ENCODE measurements at places on chromosomes 4 and X.

DNA sequence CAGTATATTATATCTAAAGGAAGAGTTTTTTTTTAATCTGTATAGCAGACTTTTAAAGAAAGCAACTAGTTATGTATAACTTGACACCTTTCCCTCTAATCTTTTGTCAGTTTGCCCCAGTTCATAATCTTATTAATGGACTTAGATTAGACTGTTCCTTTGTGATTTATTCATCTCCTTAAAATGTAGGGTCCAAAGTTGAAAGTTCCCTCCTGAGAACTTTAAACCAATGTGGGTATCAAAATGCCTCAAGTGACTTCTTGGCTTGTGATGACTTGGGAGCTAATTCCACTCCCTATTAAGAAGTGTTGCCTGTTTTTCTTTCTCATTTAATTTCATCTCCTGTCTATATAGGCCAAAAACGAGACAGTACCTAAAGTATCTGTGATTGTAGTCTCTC lies 6.3 kb upstream of the SDAD1 start:
- no peak for DNase-seq

- DNase-seq: no peak
Measured at GRCh38 chr4:110073053-110073845, 125.2 kb downstream of the ELOVL6 start.

DNA sequence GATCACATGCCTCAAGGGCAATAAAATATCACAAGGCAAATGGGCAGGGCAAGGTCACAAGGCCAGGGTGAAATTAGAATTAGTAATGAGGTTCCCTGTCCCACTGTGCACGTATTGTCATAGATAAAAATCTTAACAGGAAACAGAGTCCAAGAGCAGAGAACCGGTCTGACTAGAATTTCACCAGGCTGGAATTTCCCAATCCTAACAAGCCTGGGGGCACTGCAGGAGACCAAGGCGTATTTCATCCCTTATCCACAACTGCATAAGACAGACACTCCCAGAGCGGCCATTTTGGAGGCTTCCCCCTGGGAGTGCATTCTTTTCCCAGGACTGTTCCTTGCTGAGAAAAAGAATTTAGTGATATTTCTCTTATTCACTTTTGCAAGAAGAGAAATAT lies 25.9 kb upstream of the PRDM5 start:
- DNase-seq: no peak

GRCh38 chrX:10017872-10018271 lies 50.7 kb downstream of the CLDN34 start:
- DNase-seq: peak; percentile 25

GRCh38 chrX:131918839-131919238 lies 104.3 kb upstream of the STK26 start:
- no peak for DNase-seq

DNA sequence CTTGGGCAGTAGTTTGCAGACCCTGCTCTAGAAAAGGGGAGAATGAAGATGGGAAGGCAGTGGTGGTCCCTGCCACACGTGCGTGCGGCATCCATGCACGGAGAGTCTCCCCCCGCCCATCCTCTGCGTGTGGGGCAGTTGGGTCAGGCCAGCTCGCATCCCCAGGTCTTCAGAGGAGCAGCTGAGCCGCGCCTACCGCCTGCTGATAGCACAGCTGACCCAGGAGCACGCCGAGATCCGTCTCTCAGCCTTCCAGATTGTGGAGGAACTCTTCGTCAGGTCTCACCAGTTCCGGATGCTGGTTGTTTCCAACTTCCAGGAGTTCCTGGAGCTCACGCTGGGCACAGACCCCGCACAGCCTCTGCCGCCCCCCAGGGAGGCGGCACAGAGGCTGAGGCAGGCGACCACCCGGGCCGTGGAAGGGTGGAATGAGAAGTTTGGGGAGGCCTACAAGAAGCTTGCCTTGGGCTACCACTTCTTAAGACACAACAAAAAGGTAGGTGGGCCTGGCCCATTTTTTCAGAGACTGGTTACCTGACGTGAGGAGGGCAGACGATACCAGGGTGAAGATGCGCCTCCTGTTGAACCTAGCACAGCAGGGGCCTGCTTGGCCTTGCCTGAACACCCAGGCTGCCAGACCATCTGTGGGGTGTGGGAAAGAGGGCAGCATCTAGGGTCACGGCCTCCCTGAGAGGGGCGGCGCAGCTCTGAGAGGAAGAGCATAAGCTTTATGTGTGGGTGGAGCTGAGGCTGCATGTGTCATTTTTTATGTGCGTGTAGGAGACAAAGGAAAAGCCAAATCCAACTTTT lies 2.6 kb downstream of the UVSSA start:
- DNase-seq: no peak

DNA sequence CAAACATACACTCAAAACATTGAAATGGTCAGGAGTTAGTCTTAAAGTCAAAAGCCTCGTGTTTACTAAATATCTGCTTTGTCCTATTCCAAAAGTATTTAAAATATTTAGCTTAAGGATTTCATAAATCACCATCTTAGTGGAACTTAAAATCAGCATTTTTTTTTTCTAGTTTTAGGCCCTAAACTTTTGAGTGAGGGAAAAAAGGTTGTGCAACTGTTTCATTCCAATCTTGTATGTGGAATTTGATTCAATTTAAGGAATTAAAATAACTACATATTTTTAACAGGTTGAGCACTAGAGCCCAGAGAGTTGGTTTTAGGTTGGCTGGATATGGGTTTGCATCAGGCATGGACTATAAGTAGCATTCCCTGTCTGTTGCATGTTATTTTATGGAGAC lies 35.7 kb upstream of the ANK2 start:
- DNase-seq: no peak

DNA sequence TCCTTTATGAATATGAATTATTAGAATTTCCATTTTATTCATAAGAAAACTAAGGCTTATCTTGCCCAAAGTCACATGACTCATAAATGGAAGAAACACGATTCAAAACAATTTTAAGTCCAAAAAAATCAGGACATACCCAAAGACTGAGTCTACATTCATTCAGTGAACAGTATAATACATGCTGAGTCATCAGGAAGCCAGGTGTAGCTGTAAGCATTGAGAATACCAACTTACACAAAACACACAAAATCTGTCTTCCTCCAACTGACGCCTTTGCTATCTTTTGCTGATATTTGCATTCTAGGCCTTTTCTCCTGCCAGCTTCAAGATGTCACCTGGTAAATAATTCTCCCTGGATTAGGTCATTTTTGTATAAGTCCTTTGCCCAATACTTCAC lies 520.1 kb upstream of the GALNT7 start:
- DNase-seq: no peak

DNA sequence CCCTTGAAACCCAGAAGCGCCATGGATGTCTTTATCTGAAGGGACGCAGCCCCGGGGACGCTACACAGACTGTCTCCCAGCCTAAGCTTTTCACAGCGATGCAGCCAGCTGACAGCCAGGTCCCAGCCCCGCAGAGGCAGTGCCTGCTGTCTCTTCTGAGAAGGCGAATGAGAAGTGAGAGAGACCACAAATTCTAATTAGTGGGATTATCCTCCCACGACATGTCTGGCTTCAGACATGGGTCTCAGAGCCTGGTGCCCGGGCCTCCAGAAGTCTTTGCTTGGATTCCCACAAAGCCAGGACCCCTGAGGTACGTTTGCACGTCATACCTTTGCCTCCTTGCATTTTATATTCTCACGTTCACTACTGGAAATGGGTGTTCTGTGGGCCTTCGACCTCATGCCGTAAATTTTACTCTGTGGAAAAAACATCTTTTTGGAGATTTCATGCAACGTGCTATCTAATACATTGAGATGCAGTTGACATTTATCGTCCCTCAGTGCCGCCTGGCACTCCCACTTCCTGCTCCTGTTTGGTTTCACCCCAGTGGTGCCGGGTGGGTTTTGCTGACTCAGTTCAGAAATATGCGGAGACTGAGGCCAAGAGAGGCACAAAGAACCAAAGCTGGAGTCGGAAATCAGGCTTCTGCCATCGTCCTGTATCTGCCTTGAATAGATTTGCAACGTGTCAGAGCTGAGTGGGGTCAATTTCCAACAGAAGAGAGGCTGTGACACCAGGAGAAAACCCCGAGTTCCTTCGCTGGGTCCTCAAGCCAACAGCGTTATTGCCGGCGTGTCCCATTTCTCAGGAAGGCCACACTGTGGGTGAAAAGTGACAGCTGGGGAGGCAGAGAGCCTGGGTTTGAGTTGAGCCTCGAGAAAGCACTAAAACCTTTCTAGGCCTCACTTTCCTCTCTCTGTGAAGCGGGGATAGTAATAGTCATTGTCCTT lies 114.4 kb downstream of the STK32B start:
- DNase-seq: no peak

DNA sequence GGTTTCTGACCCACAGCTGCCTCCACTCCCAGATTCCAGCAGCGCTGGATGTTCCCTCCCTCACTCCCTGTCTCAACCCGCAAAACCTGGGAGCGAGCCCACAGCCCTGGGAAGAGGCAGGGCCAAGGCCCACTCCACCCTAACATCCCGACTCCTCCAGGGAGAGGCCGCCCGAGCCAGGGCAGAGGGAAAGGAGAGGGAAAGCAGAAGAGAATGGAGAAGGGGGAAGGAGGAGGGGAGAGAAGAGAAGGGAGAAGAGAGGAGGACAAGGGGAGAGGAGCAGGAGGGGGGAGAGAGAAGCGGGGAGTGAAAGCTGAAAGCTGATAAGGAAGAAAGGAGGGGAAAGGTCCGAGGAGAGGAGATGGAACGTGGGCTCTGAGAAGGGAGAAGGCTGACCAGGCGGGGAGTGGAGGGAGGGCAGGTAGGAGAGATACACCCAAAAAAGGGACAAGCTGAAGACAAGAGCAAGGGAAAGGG lies 120.2 kb upstream of the PJA1 start:
- no peak for DNase-seq

GRCh38 chrX:46617906-46618305 lies 44.3 kb downstream of the CHST7 start:
- DNase-seq: no peak

GRCh38 chr4:101791182-101791558 lies 640 bp downstream of the BANK1 start:
- DNase-seq: peak; percentile 10

- DNase-seq: no peak
Measured at GRCh38 chr4:70583952-70584834, 7.9 kb upstream of the AMBN start.

GRCh38 chr4:71050809-71051208 lies 57.4 kb downstream of the DCK start:
- DNase-seq: no peak

DNA sequence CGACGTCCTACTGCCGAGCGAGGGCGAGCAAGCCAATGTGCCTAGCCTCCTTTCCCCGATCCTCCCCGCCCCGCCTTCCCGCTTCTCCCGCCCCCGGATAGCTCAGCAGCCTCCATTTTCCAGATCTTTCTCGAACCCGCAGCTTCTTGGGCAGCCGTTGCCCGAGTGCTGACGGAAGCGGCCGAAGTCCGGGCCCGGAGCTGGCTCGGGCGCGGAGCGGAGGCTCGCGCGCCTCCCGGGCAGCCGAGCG lies 172 bp upstream of the HSPA4L start:
- DNase-seq: peak; percentile 83

GRCh38 chrX:23035493-23035892 lies 35.7 kb downstream of the DDX53 start:
- DNase-seq: no peak

GRCh38 chrX:132227383-132228112 lies 8.3 kb upstream of the RAP2C start:
- no peak for DNase-seq

DNA sequence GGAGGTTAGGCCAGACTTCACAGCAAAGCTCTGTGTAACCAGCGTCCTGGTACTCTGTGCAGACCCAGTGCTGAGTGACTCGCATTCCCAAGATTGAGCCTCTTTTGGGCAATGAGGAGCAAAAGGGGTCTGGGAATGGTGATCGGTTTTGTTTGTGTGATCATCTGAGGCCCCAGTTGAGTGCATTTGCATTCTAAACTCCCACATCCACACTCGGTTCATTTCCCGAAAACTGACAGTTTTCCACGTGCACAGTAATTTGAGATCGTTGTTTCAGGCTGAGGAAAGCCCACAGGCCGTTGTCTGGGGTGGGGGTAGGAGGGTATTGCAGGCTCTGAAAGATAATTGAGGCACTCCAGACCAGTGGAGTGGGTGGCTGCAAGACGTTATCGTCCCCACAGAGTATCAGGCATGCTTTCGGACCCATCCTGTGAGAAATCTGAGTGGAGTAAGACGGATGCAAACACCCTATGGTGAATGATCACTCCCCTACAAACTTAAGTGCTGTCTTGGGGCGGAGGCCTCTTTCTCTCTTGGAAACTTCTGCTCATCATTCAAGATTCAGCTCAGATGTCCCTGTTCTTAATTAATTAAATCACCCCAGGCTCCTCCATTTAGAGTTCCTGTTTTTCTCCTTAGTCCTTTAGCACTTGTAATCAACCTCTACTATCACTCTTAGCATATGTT lies 96.1 kb downstream of the AFF1 start:
- DNase-seq: peak; percentile 60

DNA sequence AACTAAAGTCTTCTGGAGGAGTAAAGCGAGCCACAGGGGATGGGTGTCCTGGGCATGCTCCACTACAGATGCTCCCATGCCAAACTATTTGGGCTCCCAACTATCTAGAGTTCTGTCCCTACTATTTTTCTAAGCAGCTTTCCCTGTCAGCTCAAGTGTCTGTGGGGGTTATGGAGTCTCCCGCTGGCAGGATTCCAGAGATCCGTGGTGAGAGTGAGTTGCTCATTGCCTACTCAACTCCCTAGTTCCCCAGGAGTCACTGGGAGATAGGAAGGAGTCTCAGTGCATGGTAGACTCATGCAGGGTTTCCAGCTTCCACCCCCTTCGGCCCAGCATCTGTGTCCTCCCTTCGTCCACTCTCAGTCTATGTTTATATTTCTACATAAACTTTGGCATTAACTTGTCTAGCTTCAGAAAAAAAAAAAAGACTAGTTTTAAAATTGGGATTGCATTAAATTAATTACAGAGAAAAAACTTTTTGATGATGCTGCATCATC lies 55.1 kb upstream of the INPP4B start:
- no peak for DNase-seq

DNA sequence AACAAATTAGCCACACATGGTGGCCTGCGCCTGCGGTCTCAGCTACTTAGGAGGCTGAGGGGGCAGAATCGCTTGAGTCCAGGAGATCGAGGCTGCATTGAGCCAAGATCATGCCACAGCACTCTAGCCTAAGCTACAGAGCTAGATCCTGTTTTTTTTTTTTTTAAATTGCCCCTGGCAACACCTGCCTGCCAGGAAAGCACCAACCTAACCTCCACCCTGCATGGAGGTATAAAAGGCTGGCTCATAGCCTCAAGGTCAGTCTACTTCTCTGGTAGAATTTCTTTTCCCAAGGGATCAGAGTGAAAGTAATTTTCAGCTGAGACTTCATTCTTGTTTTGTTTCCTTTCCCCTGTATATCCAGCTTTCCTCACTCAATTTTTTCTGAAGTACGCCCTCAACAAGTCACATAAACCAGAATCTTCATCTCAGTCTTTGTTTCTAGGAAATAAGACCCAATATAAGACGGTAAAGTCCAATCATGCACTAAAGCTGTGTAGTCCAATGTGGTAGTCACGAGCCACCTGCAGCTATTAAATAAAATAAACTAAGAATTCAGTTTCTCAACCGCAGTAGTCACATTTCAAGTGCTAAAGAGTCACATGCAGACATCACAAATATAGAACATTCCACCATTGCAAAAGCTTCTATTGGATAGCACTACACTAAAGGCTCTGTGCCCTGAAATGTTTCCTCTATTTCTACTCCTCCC lies 113.3 kb downstream of the HPGD start:
- no peak for DNase-seq

Measured in renal cortex interstitium (tissue), 15 donors.